GM06990 (cell line): ENCODE measurements at places on chromosomes 7 and 10.
A peak's percentile ranks its signal among the peaks of the same experiment; 100 is the strongest.

- DNase-seq: peak; percentile 2
Measured at GRCh38 chr7:34823650-34824258, 165.7 kb downstream of the NPSR1 start.

GRCh38 chr7:117010375-117011133, 57.3 kb downstream of the ST7 start:
- DNase-seq: peak; percentile 54

- DNase-seq: no peak
Measured at GRCh38 chr7:51732951-51733350, 416.3 kb upstream of the COBL start.

GRCh38 chr7:49580000-49580399, 193.4 kb upstream of the VWC2 start:
- DNase-seq: no peak

GRCh38 chr7:110573862-110574528, 516.9 kb upstream of the LRRN3 start:
- no peak for DNase-seq

GRCh38 chr10:118572256-118573041, 23.0 kb downstream of the PRLHR start:
- no peak for DNase-seq

GRCh38 chr10:58282615-58283014, 13.7 kb downstream of the CISD1 start:
- peak; percentile 59 for DNase-seq

GRCh38 chr10:118216020-118216419, 126.1 kb downstream of the FAM204A start:
- no peak for DNase-seq

- DNase-seq: no peak
Measured at GRCh38 chr7:131540491-131541162, 15.8 kb downstream of the PODXL start.

DNA sequence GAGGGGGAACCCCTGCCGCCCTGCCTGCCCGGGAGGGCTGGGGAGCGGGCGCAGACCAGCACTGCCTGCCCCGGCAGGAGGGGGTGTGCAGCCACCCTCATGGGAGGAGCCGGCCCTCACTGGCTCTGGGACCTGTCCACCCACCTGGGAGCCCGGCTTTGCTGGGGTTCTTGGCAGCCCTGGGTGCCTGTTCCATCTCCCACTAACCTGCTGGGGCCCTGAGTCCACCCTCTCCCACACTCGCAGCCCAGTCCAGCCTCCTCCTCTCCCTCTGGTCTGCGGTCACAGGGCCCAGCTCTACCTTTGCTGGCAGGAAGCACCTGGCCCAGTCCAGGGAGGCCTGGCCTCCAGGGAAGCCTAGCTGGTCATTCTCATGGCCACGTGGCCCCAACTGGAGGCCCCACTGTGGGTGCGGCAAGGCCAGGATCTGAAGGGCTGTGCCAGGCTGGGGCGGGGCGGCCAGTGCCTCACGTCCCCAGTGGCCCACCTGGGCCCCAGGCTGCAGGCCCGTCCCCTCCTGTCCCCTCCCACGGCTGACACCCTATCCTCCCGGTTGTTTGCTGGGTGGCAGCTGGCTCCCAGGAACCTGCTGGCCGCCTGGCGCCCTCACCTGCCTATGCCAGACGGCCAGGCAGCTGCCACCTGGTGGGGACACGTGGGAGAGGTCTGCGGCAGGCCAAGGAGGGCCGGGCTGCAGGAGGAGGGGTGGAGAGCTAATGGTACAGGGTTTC, at the start of gene TMEM184A:
TMEM184A (minus strand) TSS at position 393 of the 731 bp plus-strand sequence. CDS start 721 bp downstream, outside the sequence.
- peak; percentile 31 for DNase-seq

- no peak for DNase-seq
Measured at GRCh38 chr7:30321089-30321881, 36.9 kb downstream of the ZNRF2 start.

DNA sequence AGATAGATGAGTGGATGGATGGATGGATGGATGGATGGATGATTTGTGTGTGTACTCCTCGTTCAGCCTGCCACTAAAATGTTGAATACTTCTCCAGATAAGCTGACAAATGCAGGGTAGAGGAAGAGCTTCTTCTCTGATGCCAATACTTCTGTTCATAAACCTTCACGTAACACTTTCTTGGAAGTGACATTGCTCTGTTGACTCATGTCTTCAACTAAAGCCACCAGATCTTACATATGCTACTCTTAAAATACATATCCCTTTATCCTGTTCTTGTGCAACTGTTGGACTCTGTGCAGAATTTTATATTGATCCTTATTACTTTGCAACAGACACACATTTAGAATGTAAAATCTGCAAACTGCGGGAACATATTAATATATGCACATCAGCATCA, 26.9 kb downstream of the PIK3AP1 start:
- no peak for DNase-seq

DNA sequence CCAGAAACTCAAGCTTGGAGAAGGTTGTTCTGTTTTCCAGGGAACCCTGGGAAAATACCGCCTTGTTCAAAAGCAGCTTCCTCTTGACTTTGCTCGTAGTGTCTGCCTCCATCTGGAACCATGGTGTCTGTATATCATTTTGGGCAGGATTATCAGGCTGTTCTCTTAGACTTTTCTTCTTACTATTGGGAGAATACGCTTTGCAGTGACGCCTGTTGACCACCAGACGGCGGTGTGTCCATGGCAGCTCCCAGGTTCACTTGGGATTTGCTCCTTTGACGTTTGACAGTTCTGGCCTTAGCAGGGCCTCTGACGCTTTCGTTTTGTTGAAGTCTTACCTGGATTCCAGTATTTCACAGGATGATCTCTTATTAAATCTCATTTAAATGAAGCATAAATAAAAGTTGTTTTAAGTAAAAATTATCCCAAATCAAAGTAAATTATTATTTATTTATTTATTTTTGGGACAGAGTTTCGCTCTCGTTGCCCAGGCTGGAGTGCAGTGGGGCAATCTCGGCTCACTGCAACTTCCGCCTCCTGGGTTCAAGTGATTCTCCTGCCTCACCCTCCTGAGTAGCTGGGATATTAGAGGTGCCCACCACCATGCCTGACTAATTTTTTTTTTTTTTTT, 41.8 kb upstream of the GJD4 start:
- DNase-seq: no peak

- DNase-seq: no peak
Measured at GRCh38 chr7:147279964-147280374, 1163.4 kb downstream of the CNTNAP2 start.

GRCh38 chr10:59517996-59518395, 155.6 kb upstream of the FAM13C start:
- DNase-seq: no peak

DNA sequence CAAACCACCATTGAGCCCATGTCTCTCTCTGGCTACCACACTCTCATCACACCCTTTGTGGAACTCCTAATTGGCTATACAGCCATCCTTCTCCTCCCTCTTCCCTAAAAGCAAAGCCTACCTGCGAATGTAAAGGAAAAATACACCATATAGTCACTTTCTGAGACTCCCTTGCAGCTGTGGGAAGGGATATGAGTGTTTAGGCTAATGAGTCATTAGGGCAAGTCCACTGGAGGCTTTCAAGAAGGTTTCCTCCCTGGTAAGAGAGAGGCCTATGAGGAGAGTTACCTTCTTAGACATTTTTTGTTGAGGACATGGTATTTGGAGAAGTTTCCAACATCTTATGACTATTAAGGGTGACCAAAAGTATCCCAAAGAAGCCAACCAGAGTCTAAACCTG, 4.1 kb upstream of the TMEM243 start:
- DNase-seq: no peak

DNA sequence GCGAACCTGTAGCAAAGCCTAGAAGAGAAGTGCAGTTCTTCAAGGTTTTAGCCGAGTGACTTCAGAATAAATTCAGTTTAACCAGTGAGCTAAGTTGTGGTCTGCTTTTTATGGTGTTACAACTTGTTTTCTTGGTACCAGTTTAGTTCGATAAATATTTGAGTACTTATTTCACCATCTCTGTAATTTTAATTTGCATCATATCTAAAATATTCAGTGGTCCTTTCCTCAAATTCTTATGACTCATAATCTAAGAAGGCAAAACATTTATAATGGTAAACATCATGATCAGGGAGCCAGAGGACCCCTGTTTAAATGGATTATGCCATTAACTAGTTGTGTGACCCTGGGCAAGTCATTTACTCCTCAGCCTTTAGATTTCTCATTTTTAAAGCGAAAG, 4.1 kb upstream of the BMPER start:
- DNase-seq: no peak

GRCh38 chr7:34838329-34838728, 180.3 kb downstream of the NPSR1 start:
- DNase-seq: no peak

DNA sequence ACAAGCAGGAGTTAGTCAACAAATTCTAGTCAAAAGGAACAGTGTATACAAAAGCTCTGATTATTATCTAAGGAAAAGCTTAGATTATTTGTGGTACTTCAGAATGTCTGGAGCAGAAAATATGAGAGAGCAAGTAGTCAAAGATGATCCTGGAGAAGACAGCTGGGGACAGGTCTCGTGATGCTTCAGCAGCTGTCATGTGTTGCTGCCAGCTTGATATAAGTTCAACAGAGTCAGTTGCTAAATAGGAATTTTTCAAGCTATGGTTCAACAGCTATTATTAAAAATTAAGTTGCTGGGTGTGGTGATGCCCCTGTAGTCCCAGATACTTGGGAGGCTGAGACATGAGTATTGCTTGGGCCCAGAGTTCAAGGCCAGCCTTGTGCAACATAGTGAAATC, 240.0 kb upstream of the RHOBTB1 start:
- DNase-seq: no peak

DNA sequence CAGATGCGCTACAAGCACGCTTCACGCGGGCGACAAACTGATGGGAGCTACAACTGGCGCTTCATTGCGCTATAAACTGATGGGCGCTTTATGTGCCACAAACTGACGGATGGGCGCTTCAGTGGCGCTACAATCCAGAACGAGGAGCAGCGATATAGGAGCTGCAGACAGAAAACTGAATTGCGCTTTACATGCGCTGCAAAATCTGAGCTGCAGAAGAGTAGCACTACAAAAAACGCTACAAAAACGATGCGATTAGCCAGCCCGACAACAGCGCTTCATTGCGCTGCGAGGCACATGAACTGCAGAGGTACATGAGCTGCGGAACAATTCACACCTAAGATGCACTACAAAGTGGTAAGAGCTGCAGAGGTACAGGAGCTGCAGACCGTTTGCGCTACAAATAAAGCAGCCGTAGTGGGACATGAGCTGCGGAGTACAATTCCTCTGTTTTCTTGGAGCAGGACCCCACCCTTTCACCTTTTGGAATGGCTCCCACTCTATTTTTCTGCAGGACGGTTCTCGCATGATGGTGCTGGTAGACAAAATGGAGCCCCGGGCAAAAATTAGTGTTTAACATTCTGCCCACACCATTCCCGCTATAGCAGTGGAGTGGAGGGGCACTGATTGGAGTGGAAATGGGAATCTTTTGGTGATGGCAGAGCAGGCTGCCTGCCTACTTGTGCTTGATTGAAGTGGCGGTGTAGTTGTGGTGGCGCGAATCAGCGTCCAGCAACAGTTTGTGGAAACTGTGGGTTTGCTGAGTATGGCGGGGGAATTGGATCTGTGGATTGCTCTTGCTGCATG, 1.2 kb upstream of the SGCE start:
- DNase-seq: peak; percentile 56

GRCh38 chr10:131269776-131270460, 41.6 kb downstream of the TCERG1L start:
- no peak for DNase-seq

GRCh38 chr10:77961668-77962067, 35.1 kb upstream of the DLG5 start:
- no peak for DNase-seq

- no peak for DNase-seq
Measured at GRCh38 chr10:115710136-115710535, 562.9 kb downstream of the GFRA1 start.

DNA sequence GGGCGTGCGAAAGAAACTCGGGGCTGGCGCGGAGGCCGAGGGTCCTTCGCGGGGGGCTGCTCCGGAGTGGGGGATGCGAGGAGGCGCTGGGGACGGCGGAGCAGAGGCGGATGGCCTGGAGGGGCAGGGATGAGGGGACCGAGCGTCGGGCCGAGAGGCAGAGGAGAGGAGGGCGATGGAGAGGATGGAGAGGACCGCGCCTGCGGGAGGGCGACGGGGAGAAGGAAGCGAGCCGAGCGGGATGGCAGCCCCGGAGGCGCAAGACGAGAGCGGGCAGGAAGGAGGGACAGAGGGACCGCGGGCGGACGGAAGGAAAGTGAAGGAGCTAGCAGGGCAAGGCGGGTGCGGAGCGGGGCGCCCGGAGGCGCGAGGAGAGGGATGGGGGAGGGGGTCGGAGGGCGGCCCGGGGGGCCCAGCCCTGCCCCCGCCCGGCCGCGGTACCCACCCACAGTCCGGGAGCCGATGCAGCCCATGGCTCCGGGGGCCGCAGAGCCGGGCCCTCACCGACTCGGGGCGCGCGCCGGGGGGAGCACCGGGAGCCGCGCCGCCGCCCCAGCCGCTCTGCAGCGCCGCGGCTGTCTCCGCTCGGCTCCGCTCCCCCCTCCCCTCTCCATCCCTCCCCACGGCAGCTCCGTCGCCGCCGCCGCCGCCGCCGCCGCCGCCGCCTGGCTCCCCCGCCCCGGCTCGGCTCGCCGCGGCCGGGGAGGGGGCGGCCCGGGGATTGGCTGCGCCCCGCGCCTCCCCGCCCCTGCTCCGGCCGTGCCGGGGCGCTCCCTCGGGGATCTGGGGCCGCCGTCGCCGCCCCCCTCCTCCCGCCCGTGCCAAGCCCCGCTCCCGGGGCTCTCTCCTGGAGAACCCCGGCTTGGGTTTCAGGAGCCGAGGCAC, at the start of gene FAM131B:
FAM131B (minus strand) TSS at position 583 of the 885 bp plus-strand sequence; CDS start at position 473, 110 bp downstream.
- DNase-seq: no peak

DNA sequence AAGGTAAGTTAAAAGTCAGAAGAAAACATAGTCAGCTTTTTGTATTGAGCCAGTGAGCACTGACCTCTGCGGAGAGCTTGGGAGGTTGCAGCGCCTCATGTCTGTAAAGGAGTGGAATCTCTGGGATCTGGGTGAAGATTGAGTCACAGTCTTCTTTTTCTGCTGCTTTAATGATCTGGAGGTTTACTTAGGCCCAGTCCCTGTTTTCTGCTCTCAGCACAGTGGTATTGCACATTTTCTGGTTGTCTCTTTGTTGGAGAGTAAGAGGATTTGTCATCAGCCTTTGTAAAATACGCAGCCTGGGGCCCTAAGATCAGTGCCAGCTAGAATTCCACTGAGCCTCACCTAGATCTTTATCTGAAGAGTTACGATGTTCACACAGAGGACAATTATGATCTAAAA, 58.3 kb upstream of the GJD4 start:
- no peak for DNase-seq

DNA sequence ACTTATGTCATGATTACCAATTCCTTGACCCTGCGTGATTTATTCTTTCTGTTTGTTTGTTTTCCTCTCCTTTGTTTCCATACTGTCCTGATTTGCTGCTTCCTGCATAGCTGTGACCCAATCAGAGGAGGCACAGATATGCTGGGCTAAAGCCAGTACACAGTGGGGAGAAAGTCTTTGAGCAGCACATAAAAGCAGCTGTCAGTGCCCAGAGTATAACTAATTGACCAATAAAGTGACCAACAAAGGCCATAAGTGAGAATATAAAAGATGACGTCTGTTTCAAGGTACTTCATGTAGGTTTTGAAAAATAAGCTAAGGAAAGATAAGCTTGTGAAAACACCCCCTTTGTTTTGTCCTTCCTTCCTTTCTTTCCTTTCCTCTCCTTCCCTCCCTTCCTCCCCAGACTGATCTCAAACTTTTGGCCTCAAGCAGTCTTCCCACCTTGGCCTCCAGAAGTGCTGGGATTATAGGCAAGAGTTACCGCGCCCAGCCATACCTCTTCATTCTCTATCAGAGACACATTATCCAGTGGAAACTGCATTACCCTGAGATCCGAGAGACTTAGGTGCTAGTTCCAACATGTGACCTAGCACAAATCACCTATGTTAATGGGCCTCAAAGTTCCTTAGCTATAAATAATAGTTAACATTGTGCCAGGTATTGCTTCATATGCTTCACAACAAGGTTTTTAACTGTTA, 17.0 kb downstream of the BCAP29 start:
- DNase-seq: no peak
